ENCODE measurements at places on chromosomes 7 and 10.
A peak's percentile ranks its signal among the peaks of the same experiment; 100 is the strongest.

- no peak overlapping the region for H3K27ac ChIP-seq
- DNase-seq: no peak
- H3K36me3 ChIP-seq: no peaks in the 10 kb centered on the region
- no peak overlapping the region for H3K4me3 ChIP-seq
- no peaks in the 10 kb centered on the region for H3K27me3 ChIP-seq
- no peaks in the 10 kb centered on the region for H3K4me1 ChIP-seq
These were observed 15.8 kb upstream of the SLF2 start for GRCh38 chr10:100896876-100897461.

DNA sequence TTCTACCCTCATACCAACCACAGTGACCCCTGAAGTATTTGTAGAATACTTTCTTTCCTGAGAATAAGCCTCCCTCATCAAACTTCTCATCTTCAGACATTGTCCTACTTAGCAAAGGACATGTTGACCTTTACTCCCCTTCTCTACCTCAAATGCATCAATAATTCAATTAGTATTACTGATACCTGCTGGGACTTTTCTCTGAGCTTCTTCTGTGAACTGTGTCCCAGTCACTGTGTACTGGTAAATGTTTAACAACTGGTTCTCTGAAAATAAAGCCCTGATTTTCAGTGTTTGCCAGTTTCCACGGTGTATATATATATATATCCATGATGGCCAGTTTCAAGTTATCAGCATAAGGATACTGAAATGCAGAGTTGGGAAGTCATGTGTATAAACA is 12.2 kb downstream of the PANK1 start:
- H3K4me3 ChIP-seq: no peak overlapping the region
- H3K27ac ChIP-seq: no peak overlapping the region
- H3K36me3 ChIP-seq: no peaks in the 10 kb centered on the region
- no peaks in the 10 kb centered on the region for H3K4me1 ChIP-seq
- no peaks in the 10 kb centered on the region for H3K27me3 ChIP-seq
- DNase-seq: no peak

DNA sequence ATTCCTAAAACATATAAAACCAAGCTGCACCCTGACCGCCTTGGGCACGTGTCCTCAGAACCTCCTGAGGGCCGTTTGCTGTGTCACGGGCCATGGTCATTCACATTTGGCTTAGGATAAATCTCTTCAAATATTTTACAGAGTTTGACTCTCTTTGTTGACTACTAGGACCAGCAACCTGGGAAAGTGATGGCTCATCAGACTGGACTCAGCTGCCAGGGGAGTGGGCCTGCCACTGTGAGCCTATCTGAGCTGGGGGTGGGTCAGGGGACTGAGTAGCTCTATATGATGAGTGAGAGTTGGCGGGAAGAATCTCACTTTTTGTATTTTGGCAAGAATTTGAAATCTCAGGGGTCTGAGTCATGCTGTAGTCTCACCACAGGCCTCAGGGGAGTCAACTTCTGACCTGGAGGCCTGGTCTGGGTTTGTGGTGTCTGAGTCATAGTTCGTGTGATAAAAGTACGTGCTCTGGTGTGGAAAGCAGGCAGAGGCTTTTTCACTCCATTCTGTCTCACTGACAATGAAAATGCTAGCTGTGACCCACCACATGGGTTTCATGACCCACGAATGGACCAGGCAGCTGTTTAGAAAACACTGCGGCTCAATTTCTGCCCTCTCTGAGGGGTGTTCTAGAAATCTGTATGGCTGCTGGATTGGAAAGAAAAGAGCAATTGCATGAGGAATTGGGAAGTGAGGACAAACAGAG is 4.2 kb upstream of the UPP1 start:
- DNase-seq: peak; percentile 86
- H3K36me3 ChIP-seq: no peaks in the 10 kb centered on the region
- H3K27ac ChIP-seq: peak overlapping the region; percentile 75
- no peaks in the 10 kb centered on the region for H3K27me3 ChIP-seq

GRCh38 chr10:93773120-93773519 is 15.4 kb downstream of the LGI1 start:
- no peak overlapping the region for H3K4me3 ChIP-seq
- no peaks in the 10 kb centered on the region for H3K36me3 ChIP-seq
- H3K27me3 ChIP-seq: no peaks in the 10 kb centered on the region
- no peak for DNase-seq
- H3K4me1 ChIP-seq: no peaks in the 10 kb centered on the region

GRCh38 chr7:25750744-25751508 is 401.1 kb upstream of the NFE2L3 start:
- peaks cover 49% of the 10 kb centered on the region for H3K4me1 ChIP-seq
- peak overlapping the region; percentile 84 for H3K27ac ChIP-seq

GRCh38 chr10:132575320-132576201 is 38.0 kb downstream of the INPP5A start:
- H3K4me3 ChIP-seq: peak overlapping the region; percentile 48
- H3K27me3 ChIP-seq: no peaks in the 10 kb centered on the region
- no peak for DNase-seq
- peak overlapping the region; percentile 64 for H3K27ac ChIP-seq
- H3K4me1 ChIP-seq: peaks cover 46% of the 10 kb centered on the region

DNA sequence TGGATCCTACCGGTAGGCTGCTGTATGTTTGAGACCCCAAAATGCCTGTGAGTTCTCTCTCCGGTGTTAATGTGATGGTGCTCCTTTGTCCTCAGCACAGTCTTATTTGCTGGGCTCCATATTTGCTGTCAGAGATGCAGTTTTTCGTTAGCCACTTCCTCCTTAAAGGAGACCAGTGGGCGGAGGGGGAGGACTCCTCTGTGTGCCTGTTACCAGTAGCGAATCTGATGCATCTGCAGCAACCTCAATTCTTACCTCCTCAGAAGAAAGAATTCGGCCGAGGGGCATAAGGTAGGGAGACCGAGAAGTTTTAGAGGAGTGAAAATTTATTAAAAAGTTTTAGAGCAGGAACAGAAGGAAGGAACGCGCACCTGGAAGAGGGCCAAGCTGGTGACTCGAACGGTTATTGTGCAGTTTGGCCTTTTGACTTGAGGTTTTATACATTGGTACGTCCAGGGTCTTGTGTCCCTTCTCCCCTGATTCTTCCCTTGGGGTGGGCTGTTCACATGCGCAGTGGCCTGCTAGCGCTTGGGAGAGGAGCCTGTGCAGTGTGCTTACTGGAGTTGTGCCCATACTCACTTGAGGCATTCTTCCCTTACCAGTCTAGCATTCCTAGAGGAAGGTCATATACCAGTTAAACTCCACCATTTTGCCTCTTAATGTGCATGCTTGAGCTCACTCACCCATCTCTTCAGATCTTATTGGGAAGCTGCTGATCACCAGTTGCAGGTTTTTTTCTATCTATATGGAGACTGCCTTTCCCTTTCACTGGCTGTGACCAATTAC is 49.5 kb downstream of the GNAI1 start:
- H3K36me3 ChIP-seq: no peaks in the 10 kb centered on the region
- peaks cover 14% of the 10 kb centered on the region for H3K4me1 ChIP-seq
- H3K27me3 ChIP-seq: no peaks in the 10 kb centered on the region
- H3K27ac ChIP-seq: no peak overlapping the region
- no peak for DNase-seq

GRCh38 chr10:93579089-93579488 is 12.6 kb downstream of the FFAR4 start:
- no peaks in the 10 kb centered on the region for H3K27me3 ChIP-seq
- no peak for DNase-seq
- H3K27ac ChIP-seq: no peak overlapping the region
- H3K4me1 ChIP-seq: no peaks in the 10 kb centered on the region

- H3K27me3 ChIP-seq: no peaks in the 10 kb centered on the region
- peaks cover 4% of the 10 kb centered on the region for H3K4me1 ChIP-seq
- H3K4me3 ChIP-seq: no peak overlapping the region
- H3K27ac ChIP-seq: peak overlapping the region; percentile 59
These were observed 5.5 kb upstream of the BLNK start for GRCh38 chr10:96276831-96277230.

DNA sequence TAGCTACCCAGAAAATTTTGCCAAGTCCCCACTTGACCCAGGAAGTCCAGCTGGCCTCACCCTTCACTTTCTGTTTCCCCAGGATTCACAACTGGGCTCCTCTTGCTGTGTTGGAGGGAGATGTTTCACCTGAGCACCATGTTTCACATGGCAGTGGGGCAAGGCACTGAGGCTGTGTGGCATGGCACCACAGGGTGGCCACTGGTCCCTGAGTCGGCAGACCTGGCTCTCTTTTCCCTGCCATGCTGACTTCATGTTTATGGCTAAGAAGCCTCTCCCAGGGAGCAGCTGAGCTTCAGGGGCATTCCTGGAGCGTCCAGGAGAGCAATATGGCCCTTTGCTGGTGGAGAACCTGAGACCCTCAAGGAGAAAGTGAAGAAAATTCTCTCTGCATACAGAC is 266.9 kb downstream of the RPS24 start:
- peak overlapping the region; percentile 64 for H3K27ac ChIP-seq
- no peak overlapping the region for H3K4me3 ChIP-seq
- DNase-seq: no peak
- H3K27me3 ChIP-seq: no peaks in the 10 kb centered on the region

DNA sequence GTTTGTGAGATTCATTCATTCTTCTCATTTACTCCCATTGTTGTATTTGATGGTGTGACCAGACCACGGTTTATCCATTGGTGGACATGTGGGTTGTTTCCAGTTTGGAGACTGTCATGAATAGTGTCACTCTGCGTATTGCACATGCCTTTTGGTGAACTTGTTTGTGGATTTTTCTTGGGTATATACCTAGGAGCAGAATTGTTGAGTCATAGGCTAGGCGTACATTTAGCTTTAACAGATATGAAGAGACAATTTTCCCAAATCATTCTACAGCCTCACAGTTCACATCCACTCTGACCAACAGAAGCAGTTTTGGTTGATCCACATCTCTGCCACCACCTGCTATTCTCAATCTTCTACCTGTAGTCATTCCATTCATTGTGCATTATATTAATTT is 66.0 kb upstream of the FAM20C start:
- no peak for DNase-seq
- no peak overlapping the region for H3K27ac ChIP-seq
- H3K27me3 ChIP-seq: no peaks in the 10 kb centered on the region
- no peak overlapping the region for H3K4me3 ChIP-seq

DNA sequence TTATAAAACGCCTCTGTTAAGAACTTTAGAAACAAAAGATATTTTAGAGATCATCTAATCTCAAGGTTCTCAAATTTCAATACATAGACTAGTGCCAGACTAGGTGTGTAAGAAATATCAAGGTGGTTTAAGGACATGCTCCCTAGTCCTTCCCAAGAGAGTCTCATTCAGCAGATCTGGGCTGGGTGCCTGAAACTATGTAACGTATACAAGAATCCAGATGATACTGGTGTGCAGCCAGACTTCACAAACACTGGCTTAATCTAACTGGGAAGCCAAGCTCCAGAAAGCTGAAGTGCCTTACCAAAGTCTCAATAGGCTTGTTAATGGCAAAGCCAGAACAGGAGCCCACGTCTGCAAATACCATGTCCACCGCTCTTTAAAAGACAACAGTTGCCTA is 105.0 kb upstream of the AMPH start:
- no peak for DNase-seq
- no peaks in the 10 kb centered on the region for H3K4me1 ChIP-seq
- peaks cover 9% of the 10 kb centered on the region for H3K36me3 ChIP-seq
- no peaks in the 10 kb centered on the region for H3K27me3 ChIP-seq
- no peak overlapping the region for H3K4me3 ChIP-seq
- no peak overlapping the region for H3K27ac ChIP-seq

- H3K4me1 ChIP-seq: peaks cover 57% of the 10 kb centered on the region
- DNase-seq: no peak
- H3K27me3 ChIP-seq: no peaks in the 10 kb centered on the region
- peak overlapping the region; percentile 99 for H3K27ac ChIP-seq
These were observed 3.4 kb upstream of the SMARCD3 start for GRCh38 chr7:151251689-151252560.

DNA sequence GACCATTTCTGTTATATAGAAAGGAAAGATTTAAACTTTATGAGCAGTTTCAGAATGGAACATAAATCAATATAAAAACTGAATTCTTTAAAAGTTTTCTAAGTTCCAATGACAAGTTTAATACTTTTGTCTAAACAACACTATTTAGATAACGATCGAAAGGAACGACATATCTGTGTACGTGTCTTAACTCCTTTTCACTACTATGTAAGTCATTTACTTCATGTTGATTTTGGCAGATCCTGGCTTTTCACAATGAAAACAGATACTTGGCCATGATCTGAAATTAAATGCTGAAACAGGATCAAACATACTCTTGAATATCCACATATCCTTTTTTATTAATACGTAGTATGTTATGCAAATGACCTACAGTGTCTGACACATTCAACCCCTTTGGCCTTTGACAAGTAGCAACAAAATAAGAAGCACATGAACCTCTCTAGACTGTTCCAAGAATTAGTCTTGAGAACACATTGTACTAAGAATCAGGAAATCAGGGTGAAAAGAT is 41.9 kb downstream of the RNLS start:
- H3K27ac ChIP-seq: peak overlapping the region; percentile 37
- no peaks in the 10 kb centered on the region for H3K36me3 ChIP-seq
- no peak for DNase-seq
- peaks cover 24% of the 10 kb centered on the region for H3K4me1 ChIP-seq

GRCh38 chr10:112963835-112964234 is 13.8 kb downstream of the TCF7L2 start:
- no peak overlapping the region for H3K27ac ChIP-seq
- no peak for DNase-seq
- H3K4me3 ChIP-seq: no peak overlapping the region
- H3K36me3 ChIP-seq: peaks cover 6% of the 10 kb centered on the region

DNA sequence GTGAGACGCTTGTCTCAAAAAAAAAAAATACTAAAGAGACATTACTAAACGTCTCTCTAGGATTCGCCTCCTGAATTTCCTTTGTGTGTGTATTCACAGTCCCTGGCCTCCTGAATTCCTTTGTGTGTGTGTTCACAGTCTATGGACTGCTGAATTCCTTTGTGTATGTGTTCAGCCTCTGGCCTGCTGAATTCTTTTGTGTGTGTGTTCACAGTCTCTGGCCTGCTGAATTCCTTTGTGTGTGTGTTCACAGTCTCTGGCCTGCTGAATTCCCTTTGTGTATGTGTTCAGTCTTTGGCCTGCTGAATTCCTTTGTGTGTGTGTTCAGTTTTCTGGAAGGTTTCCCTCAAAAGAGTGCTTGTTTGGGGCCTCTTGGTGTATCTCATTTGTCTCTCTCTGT is 8.2 kb downstream of the BMS1 start:
- no peaks in the 10 kb centered on the region for H3K27me3 ChIP-seq
- H3K4me3 ChIP-seq: no peak overlapping the region
- no peak for DNase-seq
- no peaks in the 10 kb centered on the region for H3K4me1 ChIP-seq
- H3K27ac ChIP-seq: no peak overlapping the region

GRCh38 chr10:8438603-8439002 is 384.1 kb downstream of the GATA3 start:
- H3K4me1 ChIP-seq: no peaks in the 10 kb centered on the region
- no peaks in the 10 kb centered on the region for H3K36me3 ChIP-seq
- no peak overlapping the region for H3K4me3 ChIP-seq
- peaks cover 3% of the 10 kb centered on the region for H3K27me3 ChIP-seq

GRCh38 chr7:131040467-131040932 is 287.2 kb upstream of the MKLN1 start:
- no peaks in the 10 kb centered on the region for H3K27me3 ChIP-seq
- H3K4me3 ChIP-seq: no peak overlapping the region
- peak; percentile 24 for DNase-seq
